ENCODE measurements at places on chromosomes 3 and 15. TPM values are rescaled to one million over a fixed set of nuclear protein-coding genes. Genes with fewer than 3 reads are reported as not detected.

ACTC1 gene
- 15.3 TPM for polyA plus RNA-seq

ETV5 gene
- polyA plus RNA-seq, result 5.8 TPM

RHO gene
- polyA plus RNA-seq, result not detected

LYSMD2 gene
- 14.0 TPM for polyA plus RNA-seq

ZPLD1 gene
- polyA plus RNA-seq, result 0.22 TPM
